Anterior cingulate cortex (tissue), 58 donors: ENCODE measurements at places on chromosomes 2 and 18.
A peak's percentile ranks its signal among the peaks of the same experiment; 100 is the strongest.

DNA sequence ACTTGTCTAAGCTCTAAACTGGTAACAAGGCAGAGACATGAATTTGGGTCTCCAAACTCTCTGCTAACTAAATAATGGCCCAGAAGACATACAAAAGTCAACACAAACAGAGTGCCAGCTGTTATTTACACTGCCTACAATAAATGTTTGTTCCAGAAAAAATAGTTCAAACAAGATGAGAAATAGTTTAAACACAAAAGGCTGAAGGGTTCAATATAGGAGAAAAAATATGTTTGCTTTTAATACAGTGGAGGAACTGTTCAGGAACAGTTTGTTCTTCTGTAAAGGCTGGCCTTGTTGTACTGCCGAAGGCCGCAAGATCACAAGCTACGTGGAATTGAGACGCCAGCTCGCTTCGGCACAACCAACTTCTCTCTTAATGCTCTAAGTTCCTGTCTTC lies 74.6 kb downstream of the AFF3 start:
- no peak for DNase-seq

GRCh38 chr2:80302314-80303005 lies 2.1 kb downstream of the LRRTM1 start:
- no peak for DNase-seq

GRCh38 chr2:152038441-152038958 lies 60.3 kb downstream of the CACNB4 start:
- DNase-seq: no peak

DNA sequence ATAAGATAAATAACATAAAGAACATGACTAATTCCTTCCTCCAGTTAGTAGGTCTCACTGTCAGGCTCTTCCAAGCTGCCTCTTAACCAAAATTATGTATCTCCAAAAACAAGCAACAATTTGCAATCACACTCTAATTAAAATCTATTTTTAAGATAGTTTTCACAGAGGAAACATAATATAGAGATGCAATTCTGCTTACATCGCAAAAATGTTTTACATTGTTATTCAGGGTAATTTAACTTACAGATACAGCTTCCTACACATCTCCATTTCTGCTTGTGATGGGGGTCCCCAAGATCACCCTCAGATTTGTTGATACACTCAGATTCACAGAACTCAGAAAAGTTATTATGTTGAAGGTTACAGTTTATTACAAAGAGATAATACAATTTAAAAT lies 115.5 kb downstream of the DSC3 start:
- no peak for DNase-seq

DNA sequence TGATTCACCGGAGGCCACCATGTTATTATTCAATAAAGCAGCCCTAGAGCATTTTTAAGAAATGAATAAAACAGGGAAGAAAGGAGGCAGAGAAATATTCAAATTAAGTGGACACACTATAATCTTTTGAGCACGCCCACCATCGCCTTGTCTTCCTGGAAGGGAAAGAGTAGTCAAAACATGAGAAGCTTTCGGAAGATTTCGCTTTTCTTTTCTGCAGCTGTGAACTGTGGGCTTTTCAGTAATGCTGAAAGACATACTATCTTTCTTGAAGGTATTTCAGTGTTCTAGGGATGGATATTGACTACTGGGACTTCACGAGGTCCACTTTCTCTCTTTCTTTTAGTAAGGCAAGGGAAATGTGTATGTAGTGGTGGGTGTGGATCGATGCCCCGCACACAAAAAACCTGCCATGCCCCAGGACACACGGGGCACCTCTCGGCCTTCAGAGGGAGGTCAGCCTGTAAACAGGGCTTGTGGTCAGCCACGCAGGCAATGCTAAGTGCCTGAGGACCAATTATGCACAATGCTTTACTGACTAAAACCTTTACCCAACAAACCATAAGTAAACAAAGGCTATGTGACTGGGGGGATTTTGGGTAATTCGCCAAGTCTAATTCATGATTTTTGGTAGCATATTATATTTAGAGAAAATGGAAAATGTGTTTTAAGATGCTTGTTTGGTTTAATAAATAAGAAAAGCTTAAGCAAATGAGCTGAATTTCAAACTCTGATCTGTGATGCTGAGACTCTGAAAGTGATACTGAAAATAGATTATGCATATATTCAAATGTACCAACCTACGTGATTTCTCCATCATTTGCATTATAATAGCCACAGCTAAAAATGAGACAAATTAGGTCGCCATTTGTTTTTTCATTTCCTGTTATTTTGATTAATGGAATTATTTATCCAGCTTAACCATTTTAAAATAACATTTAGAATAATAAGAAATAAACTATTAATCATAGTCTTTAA lies 130.5 kb downstream of the ZNF516 start:
- no peak for DNase-seq

GRCh38 chr2:100877555-100877954 lies 57.6 kb downstream of the NPAS2 start:
- no peak for DNase-seq

- DNase-seq: no peak
Observed at GRCh38 chr2:45910473-45911060, 259.1 kb downstream of the PRKCE start.

- no peak for DNase-seq
Observed at GRCh38 chr2:209719034-209719433, 52.6 kb upstream of the UNC80 start.

DNA sequence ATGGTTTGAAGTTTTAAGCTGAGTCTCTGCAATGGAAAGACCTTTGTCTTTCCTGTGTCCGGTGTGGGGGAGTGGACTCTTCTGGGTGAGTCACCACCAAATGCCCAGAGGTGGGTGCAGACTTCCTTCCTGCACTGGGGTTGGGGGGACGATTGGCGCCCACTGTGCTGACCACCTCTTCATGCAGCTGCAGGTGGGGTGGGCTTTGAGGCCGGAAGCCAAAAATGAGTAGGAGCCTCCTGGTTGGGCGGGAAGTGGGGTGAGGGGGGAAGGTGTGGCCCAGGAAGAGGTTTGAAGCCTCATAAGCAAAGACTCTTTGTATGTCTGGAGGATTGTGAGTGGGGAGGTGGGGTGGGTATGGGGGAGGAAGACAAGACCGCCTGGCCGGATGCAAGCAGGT lies 27.6 kb downstream of the PAX8 start:
- DNase-seq: no peak

DNA sequence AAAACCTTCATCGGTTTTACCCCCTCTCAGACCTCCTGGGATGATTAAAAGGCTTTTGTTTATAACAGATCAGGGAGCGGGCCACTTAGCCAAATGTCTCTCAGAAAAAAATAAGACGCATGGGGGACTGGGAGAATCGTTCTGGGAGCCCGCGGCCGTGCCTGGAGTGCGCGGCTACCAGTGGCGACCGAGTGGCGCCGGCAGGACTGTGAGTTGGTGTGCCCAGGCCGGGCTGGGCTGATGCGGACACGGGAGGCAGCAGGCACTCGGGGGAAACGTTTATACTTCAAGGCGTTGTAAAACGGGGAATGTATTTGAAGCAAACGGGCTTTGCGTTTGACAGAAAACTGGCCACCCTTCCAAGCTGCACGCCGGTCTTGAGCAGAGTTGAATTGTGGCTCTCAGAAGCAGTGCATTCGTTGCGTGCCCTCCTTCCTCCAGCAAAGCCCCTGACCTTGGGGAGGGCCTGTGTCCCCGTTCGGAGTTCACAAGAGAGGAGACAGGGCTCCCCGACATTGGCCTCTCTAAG lies 4.7 kb upstream of the HOXD10 start:
- DNase-seq: no peak

DNA sequence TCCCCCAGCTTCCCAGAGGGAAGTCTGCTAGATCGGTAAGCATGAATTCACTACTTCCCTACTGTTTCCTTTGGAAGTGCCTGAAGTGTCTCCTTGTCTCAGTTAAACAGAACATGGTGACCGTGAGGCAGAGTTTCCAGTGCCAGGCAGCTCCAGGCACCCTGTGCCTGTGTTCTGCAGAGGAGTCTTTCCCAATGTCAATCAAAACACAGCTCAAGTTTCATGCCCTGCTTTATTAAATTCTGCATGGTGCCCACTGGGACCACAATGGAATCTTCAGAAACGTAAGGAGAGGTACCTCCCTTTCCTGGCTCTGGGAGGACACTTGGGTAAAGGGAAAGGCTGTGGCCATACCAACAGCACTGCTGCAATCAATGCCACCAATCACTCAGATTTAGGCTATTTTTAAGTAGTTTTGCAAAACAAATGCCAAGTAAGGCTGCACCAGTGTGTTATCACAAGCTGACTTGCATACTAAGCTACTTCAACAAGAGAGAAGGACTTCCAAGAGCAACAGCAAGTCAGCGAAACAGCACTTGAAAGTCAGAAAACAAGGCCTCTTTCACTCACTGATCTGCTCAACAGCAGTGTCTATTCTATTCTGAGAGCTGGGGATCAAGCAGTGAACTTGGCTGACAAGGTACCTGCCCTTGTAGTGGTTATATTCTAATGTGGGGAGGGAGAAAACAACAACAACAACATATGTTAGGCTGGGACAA lies 14.9 kb downstream of the LPIN2 start:
- DNase-seq: no peak

DNA sequence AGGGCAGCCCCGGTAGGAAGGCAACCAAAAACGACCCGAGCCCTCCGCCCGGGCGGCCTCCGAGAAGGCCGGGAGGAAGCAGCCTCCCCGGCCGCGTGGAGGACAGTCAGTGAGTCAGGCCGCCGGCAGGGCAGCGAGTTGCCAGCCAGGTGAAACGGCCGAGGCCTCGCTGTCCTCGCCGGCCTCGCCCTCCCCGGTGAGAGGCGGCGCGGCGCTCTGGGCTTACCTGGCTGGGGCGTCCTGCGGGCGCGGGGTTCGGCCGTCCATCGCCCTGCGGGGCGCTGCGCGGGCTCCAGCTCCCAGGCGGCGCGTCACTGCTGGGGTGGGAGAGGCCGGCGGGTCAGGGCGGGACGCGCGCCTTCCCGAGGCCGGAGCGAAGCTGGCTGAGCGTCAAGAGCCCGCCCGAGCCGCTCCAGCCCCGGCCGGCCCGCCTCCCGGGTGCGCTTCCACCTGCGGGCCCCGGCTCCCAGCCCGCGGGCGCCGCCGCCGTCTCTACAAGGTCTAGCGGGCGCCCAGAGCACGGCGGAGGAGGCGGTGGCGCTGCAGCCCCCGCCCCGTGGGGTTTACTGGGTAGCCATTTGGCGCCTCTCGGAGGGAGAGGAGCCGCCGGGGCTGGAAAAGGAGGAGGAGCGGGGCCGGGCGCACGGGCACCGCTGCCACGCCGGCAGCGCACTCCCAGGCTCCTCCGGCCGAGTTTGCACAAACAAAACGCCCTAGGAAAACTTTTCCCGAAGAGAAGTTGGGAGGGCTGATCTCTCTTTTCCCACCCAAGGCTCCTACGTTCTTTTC lies 499 bp downstream of the COBLL1 start:
- no peak for DNase-seq

DNA sequence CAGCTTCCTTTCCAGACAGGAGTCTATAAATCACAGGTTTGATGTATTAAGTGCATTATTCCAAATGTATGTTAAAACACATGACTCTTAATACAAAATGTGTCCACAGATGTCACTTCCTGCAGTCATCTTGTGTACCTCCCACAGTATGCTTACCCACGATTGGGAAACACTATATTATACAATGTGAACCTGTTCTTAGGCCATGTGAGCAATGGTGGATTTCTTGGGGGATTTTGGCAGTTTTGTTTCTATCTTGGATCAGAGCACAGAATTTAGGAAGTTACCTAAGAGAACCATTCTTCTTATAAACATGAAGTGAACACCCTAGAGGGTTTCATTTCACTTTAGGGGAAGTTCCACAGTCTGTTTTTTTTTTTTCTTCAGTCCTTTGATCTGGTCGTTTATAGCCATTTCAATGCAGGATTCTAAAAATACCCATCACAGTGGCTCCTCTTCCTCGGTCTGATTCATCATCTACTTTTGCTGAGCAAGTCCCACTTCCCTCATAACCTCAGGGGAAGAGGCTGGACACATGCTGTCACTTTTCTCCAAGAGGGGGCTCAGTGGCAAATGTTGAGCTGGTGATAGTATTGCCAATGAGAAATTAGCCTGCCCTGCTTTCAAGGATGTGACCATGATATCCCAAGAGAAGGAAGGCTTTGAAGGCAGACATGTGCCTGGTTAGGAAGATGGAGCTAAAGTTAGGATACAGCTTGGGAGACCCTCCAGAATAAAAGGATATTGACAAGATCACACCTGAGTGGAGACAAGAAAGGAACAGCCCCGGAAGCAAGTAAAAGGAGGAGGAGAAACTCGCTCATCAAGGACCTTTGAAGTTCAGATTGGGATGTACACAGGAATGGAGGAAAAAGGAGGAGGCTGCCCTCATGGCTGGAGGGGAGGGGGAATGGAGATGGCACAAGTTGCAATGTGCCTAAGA lies 22.6 kb downstream of the PLEK start:
- no peak for DNase-seq

DNA sequence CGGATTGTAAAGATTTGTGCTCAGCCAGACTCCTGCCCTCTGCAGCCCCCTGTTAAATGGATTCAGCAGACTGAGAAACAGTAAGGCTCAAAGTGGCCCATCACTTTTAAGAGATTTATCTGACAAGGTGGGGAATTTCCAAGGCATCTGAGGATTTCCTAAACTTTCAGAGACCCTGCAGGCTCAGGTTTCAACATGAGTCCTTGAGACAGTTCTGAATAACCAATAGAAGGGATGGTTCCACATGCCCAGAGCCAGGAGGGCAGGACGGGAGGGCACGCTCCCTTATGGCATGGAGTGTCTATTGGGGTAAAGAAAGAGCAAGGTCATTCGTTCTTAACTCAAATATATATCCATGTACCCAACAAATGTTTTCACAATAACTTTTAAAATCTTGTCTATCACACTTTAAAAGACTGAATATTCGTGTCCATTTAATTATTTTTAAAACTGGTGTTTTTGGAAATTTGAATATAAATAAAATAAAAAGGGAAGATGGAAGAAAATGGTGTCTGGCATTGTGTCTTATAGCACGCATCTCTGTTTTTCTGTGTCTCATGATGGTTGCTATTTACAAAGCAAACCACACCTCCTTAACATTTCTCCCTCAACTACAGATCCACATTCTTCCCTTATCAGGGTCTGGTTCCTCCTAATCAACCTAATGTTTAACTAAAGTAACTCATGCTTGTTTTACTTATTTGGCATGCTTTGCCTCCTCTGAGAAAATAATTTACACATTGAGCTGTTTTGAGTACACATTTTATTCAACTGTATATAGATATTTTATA lies 56.0 kb upstream of the DSG1 start:
- DNase-seq: no peak

DNA sequence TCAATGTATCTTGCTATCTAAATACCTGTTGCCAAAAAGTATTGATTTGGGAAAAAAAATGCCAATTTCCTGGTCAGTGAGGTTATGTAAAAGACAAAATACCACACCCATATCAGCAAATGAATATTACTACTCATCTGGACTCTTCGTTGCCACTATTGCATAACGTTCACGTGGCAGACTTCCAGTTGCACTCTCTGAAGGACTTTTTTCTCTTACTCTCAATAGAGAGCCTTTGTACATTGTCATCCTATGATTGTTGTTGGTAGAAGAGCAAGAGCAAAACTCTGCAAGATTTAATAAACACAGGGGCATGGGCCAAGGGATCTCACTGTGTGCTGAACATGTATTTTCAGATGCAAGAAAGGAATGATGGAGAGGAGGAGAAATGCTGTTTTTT lies 689.8 kb downstream of the MBD2 start:
- peak; percentile 34 for DNase-seq
